ENCODE measurements at places on chromosomes 16 and 17.

DNA sequence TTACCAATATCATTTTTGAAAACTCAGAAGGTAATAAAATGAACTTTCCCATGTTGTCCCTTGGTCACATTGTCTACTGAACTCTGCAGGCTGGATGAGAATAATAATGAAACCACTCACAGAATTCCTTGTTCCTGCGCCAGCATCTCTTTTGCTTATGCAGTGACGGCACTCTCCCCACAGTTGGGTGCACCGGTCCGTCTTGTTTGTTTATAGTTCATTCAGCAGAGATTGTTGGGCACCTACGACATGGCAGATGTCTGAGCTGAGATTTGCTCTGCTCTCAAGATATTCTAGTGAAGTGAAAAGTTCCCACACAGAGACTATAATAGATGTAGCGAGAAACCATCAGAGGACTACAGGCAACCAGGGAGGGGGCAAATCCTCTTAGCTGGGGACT lies 375.7 kb upstream of the CDH11 start:
- no peak for DNase-seq

DNA sequence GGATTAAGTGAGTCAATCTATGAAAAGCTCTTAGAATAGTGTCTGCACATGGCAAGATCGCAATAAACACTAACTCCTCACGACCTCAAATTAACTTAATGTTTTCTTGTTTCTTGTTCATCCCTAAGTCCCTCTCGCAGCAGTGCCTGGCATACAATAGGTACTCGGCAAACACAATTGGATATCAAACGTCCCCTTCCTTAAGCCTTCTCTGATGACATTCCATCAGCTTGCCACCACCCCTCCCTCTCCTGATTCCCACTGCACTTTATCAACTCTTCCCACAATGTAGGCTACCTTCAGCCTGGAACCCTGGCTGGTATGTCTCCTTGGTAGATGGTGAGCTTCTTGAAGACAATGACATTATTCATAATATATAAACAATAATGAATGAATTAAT lies 33.3 kb downstream of the CCDC42 start:
- no peak for DNase-seq

DNA sequence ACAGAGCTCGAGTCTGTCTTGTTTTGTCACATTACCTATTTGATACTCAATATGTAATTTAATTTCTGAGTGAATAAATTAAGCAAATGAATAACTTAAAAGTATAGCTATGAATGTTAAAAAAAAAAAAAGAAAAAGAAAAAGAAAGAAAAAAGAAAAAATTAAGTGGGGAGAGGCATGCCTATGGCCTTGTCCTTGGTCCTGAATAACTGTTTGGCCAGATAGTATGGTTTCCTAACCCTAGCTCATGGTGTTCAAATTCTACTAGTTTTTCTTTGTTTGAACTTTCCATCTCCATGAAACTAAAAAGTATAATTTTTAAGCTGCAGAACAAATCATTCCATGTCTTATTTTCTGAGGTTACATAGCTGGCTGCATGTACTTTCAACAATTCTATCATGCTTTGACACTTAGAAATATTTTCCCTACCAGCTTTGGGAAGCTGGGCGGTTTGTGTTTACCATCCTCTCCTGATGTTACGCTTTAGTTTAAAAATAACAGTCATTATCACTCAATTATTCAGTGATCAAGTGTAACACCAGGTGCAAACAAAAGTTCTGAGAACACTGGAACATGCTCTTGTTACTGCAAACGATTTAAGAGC lies 31.8 kb downstream of the TOX3 start:
- no peak for DNase-seq

- DNase-seq, result no peak
Observed at GRCh38 chr16:75105306-75106061, 11.1 kb downstream of the LDHD start.

DNA sequence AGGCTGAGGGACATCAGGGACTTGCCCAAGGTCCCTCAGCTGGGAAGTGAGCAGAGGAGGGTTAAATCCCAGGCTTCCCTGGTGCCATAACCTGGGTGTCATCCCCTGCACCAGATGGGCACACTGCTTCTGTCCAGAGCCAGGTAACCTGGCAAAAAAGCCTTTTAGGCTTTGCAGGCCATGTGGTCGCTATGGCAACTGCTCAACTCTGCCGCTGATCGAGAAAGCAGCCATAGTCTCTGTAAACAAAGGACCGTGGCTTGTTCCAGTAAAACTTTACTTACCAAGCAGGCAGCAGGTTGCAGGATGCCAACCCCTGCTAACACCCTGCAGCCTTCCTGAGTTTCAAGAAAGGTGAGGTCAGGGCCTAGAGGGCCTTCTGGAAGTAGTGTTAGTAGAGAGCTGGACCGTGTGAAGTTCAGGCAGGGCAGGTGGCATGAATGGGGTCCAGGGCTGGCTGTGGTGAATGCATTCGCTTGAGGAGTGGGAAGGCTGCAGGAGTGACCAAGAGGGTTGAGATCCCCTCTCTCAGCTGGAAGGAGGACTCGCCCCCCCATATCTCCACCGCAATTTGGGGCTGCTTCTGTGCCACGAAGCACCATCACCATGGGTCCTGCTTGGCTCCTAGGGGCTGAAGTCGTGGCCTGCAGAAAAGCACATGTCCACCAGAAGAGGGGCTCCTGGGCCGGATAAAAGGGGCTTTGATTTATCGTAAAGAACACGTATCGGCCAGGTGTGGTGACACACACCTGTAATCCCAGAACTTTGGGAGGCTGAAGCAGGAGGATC lies 91.3 kb downstream of the SOCS1 start:
- DNase-seq, result no peak

- DNase-seq, result no peak
Observed at GRCh38 chr16:49269201-49269600, 12.4 kb downstream of the CBLN1 start.

Measured in SHP77 (cell line).